Left hindlimb (tissue), 1 donor: ENCODE measurements at places on chromosomes 16 and 17.

DNA sequence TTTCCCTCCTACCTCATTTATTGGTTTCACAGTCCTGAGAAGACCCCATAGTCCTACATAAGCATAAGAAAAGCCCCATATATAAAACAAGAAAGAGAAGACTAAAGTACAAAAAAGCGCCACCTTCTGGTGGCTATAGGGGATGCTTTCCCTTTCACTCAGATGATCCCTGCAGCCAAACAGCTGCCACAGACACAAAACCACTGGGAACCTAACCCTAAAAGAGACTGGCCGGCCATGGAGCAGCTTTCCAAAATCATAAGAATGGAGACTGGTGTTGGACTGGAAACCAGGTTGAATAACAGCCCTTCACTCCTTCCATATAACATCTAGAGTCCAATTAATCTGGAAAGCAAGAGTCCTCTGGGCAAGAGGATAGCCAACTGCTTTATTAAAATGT, 11.4 kb downstream of the DYNC1LI2 start:
- DNase-seq, result no peak

- DNase-seq, result no peak
Measured at GRCh38 chr17:66541461-66542128, 239.2 kb downstream of the PRKCA start.

- DNase-seq, result no peak
Measured at GRCh38 chr16:65044026-65044425, 77.8 kb downstream of the CDH11 start.

DNA sequence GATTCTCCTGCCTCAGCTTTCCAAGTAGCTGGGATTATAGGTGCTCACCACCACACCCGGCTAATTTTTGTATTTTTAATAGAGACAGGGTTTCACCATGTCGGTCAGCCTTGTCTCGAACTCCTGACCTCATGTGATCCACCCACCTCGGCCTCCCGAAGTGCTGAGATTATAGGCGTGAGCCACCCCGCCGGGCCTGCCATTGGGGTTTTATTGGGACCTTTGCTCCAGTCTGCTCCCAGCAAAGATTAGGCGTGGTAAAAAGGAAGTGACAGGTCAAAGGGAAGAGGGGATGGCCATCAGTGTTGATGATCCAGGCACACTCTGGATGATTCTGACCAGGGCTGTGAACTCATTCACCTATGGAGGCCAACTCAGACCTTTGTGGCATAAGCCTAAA, 20.5 kb downstream of the MYLK3 start:
- DNase-seq, result no peak

DNA sequence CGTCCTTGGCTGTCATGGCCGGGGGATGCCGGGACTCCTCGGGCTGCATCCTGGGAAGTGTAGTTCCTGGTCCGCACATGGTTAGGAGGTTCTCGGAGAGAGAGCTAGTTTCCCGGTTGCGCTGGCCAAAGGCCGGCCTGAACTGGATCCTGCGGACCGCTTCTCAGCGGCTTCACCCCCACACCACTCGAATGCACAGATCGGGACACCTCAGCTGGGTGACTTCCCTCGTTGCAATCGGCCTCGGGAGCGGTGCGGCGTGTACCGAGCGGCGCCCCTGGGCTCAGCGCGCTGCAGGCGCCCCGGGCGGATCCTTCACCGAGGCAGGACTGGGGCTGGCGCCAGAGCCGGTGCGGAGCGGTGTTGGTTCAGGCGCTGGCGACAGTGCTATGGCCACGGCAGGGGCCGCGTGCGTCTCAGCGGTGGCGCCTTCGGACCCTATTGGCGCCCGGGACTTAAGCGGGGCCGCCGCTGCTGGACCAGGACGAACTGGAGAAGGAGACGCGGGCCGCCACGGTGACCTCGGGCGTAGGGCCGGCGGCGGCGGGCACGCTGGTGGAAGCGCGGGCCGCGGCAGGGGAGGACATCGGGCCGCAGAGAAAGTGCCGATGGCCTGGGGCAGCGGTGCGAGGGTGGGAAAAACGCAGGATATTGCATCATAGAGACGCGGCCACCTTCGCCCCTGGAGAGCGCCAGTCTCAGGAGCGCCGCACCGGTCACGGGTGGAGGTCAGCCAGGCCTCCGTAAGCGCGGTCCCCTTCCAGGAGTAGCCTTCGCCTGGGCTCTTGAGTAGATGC, 11.4 kb downstream of the ZNF629 start:
- peak; percentile 91 for DNase-seq

- peak; percentile 35 for DNase-seq
Measured at GRCh38 chr16:22948603-22949368, 134.8 kb downstream of the HS3ST2 start.

GRCh38 chr17:43784068-43784467, 3.8 kb downstream of the CFAP97D1 start:
- no peak for DNase-seq

DNA sequence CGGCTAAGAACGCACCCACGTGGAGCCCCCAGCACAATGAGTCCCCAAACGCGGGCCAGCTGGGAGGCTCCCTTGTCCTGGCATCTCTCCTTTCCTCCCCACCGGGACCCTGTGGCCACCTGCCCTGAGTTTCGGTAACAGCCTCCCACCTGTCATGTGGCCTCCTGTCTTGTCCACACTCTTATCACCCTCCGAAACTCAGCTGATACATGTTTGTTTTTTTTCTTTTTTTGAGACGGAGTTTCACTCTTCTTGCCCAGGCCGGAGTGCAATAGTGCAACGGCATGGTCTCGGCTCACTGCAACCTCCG, 105.7 kb upstream of the CREBBP start:
- DNase-seq, result no peak
